Stimulated activated CD8-positive, alpha-beta memory T cell treated with anti-CD3 and anti-CD28 coated beads, Interleukin-4, amount 100 ng/mL, for 1 hour (primary cell): ENCODE measurements at places on chromosomes 7 and 10.
A peak's percentile ranks its signal among the peaks of the same experiment; 100 is the strongest.

DNA sequence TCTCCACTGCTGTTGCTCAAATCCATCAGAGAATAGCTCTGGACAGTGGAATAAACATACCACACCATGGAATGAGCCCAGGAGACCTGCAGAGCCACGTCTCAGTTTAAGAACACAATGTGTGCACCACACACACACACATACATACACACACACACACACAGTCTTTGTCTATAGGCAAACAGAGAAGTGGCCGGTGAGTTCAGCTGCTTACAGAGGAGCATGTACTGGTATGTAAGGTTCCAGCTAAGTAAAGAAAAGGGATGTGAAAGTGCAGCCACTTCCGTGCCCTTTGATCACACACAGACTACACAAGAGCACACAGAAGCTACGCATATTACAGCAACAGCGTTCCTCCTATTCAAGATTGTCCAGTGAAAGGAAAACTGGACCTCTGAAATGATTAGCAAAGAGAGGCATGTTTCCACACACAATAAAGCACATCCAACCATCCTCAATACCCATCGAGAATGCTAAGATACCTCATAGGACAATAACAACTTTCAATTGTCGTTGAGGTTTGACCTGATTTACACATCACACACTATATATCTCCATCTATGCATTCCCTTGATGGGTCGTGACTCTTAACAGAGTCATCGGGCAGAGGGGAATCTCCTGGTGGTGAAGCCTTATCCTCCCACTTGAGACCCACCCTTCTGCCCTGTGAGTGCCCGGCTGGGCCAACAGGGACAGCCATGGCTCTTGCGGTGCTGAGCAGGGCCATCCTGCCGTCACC lies 23.6 kb downstream of the SLC35B4 start:
- DNase-seq, result no peak

DNA sequence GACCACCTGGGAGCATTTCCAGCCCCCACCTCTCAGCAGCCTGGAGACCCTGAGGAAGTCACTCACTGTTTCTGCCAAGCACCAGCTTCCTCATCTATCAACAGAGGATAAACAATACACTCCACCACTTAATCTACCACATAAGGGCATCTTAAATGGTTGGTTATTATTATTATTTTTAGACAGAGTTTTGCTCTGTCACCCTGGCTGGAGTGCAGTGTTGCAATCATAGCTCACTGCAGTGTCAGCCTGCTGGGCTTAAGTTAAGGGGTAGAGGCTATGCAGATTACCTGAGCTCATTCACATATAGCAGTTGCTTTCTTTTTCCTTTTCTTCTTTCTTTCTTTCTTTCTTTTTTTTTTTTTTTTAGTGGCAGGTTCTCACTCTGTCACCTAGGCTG lies 59.5 kb upstream of the ELN start:
- no peak for DNase-seq

DNA sequence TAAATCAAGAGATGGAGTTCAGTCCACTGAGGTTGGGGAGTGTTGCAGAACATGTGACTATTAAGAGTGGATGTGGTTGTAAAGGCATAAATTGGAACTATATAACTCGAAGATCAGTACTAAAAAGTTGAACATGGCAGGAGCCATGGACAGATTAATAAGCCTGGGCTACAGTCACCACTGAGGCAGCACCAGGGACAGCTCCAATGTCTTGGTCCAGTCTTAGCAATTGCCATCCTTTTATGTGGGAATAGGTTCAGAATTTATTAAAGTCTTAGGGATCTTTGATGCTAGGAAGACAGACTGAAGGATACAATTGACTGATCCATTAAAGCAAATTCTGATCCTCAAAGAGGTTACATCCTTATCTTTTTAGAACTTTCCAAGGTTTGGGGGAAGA lies 156.6 kb downstream of the ADRA2A start:
- DNase-seq, result no peak

DNA sequence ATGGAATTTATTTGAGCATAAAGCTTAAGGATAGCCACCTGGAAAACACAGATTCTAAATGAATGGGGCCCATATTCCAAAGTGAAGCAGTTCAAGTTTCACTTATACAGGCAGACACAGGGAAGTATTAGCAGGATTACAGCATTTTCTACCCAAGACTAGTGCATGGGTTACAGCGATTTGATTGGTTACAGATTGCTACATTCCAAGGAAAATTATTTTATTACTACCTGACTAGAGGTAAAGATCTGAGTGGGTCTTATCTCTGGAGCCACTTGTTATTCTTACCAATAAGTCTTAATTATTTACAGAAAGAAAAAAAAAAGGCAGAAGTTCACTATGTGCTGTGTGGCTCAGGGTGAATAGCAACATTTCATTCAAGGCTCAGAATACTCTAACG lies 87.4 kb upstream of the ITGB1 start:
- DNase-seq, result no peak

GRCh38 chr7:132251327-132251659 lies 325.0 kb downstream of the PLXNA4 start:
- no peak for DNase-seq

DNA sequence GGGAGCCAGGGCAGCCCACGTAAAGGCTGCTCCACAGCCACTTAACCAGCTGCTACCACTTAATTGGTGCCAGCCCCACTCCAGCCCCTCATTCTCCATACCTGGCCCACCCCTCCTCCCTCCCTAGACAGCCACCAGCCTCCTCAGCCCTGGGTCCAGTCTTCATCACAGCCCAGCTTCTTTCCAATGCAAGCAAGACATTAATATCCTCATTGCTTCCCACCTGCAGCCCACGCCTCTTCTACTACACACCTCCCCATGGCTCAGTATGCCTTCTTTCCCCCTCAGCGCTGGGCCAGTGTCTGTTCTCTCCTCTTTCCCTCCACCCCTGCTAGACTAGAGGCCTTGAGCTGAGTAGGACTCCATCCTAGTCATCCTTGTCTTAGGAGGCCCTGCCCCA lies 33.5 kb upstream of the UNC5B start:
- no peak for DNase-seq

GRCh38 chr10:100009793-100010676 lies at the start of gene DNMBP:
Gene DNMBP (minus strand): TSS chr10:100009947. CDS start chr10:99972124, 37,823 bp downstream.
- DNase-seq, result peak; percentile 63

DNA sequence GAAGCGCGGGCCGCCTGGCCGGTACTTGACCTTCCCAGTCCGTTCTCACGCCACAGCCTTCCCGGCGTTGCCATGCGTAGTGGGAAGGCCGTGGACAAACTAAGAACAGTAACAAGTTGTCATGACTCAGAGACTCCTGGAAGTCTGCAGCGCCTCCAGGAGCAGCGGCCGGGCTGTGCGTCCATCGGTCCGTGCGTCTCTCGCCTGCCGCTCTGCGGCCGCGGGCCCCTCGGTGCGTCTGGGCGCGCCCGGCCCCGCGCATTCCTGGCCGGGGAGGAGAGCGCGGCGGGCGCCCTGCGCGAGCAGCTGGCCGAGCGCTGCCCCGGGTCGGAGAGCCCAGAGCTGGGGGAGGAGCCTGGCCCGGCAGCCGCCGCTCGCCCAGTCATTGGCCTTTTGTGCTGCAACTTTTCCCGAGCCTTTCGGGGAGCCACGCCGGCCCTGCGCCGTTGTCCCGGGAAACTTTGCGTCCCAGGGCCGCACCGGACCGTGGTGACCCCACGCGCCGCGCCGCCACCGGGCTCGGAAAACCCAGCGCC lies 123.7 kb downstream of the TACC2 start:
- DNase-seq, result no peak

- DNase-seq, result no peak
Observed at GRCh38 chr7:87231258-87231657, 11.7 kb upstream of the TMEM243 start.

GRCh38 chr10:106992055-106992454 lies 172.5 kb downstream of the SORCS1 start:
- DNase-seq, result no peak
